ENCODE measurements at places on chromosomes 1 and 21. TPM values are rescaled to one million over a fixed set of nuclear protein-coding genes. Genes with fewer than 3 reads are reported as not detected.

- DNase-seq: no peak
These were observed 62.7 kb downstream of the ADSS2 start for GRCh38 chr1:244388961-244389360.

- DNase-seq: no peak
These were observed 13.9 kb upstream of the BCAR3 start for GRCh38 chr1:93695411-93696005.

- no peak for DNase-seq
These were observed 6.2 kb downstream of the ZNF326 start for GRCh38 chr1:90000934-90001676.

DNA sequence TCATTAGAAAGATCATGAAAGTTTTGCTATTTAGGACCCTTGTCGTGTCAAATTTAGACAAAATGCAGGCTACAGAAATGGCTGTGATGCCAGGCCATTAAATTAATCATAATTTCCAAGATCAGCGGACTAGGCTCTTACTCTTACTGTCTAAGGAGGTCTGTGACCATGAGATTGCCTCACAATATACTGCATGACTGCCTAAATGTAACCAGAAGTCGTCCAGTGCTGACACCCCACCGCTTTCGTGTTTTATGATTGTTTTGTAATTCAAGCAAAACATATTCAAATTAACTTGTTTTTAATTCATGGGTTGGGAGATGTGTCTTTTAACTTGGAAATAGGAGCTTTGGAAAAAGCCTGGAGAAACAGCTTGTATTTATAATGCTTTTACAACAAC is 947.5 kb downstream of the BRINP3 start:
- no peak for DNase-seq

DNA sequence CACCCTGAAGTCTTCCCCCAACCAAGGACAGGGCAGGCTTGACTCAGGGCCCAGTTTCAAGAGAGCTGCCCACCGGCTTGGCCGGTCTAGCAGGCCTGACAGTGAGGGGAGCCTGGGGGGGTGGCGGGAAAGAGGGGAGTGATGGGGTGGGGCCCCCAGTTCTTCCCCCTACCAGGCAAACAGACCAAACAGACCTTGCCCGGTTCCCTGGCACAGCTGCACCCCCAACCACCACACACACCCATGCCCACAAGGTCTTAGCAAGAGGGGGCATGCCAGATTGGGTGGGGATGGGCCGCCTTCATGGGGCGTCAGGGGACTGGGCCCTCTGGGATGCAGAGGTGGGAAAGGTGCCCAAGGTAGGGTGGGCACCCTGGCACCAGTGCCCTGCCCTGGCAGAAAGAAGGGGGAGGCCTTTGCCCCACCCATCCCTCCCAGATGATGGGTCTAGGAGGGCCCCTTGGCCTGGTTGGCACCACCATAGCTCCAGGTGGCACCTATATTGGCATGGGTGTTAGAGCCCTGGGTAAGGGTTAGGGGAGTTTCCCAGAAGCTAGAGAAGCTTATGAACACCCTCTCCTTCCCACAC is 8.9 kb downstream of the ZBTB7B start:
- no peak for DNase-seq

- DNase-seq: no peak
These were observed 68.7 kb downstream of the GALNT2 start for GRCh38 chr1:230135726-230136125.

DNA sequence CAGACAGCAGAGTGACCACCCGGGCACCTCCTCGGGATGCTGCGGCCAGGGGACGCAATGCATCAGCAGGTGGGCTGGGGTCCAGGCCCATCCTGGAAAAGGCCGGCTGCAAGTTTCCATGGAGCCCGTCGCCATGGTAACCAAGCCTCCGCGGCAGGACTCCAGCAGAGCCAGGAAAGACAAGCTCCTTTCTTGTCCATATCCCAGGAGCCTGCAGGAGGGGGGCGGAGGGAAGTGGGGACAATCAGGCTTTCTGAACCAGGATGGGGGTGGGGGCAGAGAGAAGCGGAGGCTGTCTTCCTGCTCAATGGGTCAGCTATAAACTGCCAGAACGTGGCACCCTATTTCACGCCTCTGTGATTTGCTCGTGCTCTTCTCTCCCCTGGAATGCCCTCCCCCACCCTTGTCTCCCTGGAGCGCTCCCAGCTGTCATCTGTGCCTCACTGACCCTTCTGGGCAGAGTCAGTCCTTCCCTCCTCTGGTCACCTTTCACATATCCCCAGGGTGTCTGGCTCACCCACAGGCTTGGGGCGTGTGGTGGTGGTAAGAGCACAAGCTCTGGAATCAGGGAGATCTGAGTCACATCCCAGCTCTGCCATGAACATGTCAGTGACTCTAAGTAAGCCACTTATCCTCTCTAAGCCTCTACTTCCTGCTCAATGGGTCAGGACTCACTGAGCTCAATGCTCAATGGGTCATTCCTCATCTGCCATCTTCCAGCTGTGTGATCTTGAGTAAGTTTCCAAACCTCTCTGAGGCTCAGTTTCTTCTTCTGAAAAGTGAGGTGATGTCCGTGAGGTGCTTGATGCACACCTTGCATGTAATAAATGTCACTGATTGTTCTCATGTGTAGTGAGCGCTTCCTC is 58.9 kb upstream of the LAPTM5 start:
- no peak for DNase-seq

GRCh38 chr21:43369124-43369523 is 57.8 kb downstream of the SIK1 start:
- no peak for DNase-seq

Gene HRNR
- not detected for total RNA-seq

Gene PRR9
- total RNA-seq: not detected
